ENCODE measurements at places on chromosomes 2 and 18.

GRCh38 chr2:231781798-231782726, 980 bp upstream of the PDE6D start:
- DNase-seq, result no peak

DNA sequence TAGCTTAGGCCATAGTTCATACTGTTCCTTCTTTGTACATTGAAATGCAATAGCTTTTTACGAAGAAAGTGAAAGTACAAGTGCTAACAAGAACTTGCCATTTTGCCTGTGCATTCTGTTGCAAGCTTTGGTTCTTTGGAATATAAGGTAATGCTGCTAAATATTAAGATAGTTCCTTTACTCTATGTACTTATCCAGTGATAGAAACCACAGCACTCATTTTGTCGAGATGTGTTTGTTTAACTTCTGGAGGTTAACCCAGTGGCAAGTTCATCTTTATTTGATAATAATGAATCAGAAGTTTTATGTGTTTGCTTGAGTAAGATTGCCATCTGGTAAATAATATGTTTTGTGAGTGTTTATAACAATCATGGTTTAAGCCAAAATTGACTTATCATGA, 373.1 kb upstream of the FANCL start:
- DNase-seq, result no peak

DNA sequence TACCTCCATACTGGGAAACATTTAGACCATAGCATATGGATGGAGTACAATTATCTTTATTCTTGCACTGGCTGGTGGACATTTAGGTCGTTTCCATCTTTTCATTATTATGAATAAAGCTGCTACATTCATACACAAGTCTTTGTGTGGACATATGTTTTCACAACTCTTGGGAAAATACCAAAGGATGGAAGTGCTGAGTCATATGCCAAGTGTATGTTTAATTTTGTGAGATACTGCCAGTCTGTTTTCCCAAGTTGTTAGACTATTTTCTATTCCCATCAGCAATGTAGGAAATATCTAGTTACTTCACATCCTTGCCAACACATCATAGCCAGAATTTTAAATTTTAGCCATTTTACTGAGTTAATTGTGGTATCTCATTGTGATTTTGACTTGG, 91.5 kb downstream of the GALNT13 start:
- DNase-seq, result no peak

DNA sequence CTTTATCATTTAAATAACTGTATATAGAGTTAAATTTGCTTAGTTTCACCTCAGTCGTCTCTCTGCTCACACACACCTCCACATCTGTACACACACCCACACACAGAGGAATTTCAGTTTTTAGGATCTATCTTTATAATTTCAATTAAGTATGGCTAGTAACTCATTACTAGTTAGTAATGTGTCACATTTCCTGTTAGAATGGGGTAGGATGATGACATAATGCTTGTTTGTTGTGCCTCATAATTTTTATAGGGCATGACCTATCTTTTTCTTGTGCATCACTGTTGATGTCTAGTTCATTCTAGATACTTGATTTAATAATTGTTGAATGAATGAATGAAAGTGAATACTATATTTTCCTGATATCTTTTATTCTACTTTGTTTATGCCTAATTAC, 108.6 kb downstream of the AGPS start:
- no peak for DNase-seq

GRCh38 chr18:63234432-63234831, 85.1 kb downstream of the BCL2 start:
- DNase-seq, result no peak
